ENCODE measurements at places on chromosomes 5 and 9. TPM values are rescaled to one million over a fixed set of nuclear protein-coding genes. Genes with fewer than 3 reads are reported as not detected.

Gene PTGER4
- 30.1 TPM for total RNA-seq

DNA sequence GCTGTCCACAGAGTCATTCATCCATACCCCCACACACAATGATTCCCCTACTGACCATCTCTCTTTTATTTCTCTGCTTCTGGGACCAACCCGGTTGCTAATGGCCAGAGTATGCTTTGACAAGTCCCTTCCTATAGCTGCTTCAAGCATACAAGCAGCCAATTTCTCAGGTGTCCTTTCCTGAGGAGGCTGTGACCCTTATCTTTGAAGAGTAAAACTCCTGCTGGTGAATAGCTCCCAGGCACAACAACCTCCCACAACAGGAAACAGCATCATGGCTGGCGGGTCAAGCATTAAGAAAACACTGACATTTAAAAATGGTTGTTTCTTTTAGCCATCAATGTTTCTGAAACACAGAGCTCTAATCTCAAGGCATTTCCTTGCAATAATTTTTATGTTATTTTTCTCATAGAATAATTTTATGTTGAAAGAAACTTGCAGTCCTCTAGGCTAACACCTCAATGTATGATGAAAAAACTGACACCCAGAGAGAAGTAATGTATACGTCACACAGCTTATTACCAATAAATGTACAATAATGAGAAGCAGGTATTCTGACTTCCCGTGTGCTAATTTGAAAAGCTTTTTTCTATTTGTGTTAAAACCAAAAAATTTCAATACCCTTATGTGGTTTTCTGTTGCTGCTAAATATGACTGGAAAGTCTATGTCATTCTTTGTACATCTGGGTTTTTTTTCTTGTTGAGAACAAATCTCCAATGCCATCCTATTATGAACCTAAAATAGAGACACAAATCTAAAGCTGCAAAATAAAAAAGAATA lies 7.5 kb upstream of the PAM start:
- no peak for ATAC-seq
- H3K4me1 ChIP-seq: no peaks in the 10 kb centered on the region
- no peak overlapping the region for H3K27ac ChIP-seq
- no peak overlapping the region for H3K4me3 ChIP-seq

Gene QRFP
- not detected for total RNA-seq

GRCh38 chr9:7154650-7155049 lies 396.9 kb downstream of the KDM4C start:
- H3K27ac ChIP-seq: no peak overlapping the region
- ATAC-seq: no peak
- H3K4me1 ChIP-seq: no peaks in the 10 kb centered on the region
- H3K4me3 ChIP-seq: no peak overlapping the region

- no peak for ATAC-seq
- H3K27ac ChIP-seq: peak overlapping the region; percentile 95
- H3K4me1 ChIP-seq: peaks cover 3% of the 10 kb centered on the region
- no peaks in the 10 kb centered on the region for H3K36me3 ChIP-seq
- no peaks in the 10 kb centered on the region for H3K27me3 ChIP-seq
Measured at GRCh38 chr9:125749951-125750626, 2.9 kb downstream of the PBX3 start.

DNA sequence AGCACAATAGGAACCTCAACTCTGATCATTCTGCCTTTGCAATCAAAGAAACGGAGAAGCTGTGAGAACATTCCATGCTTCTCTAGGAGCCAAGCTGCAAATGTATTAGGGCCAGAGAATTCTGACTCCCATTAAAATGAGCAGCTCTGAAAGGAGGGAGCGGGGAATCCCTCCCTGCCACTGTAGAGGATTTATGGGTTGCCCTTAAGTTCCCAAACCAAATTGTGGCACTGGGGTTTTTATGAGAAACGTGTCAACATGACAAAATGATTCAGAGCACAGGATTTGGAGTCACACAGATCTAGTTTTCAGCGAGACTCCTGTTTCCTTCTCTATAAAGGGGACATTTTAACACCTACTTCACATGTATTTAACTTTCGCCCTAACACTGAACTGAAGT lies 1.8 kb downstream of the IL6ST start:
- no peak for ATAC-seq
- no peaks in the 10 kb centered on the region for H3K36me3 ChIP-seq
- peak overlapping the region; percentile 99 for H3K27ac ChIP-seq

GRCh38 chr9:129630967-129631673 lies 5.2 kb downstream of the NTMT1 start:
- H3K27me3 ChIP-seq: no peaks in the 10 kb centered on the region
- peaks cover 41% of the 10 kb centered on the region for H3K36me3 ChIP-seq
- peaks cover 70% of the 10 kb centered on the region for H3K4me1 ChIP-seq
- no peak for ATAC-seq

Gene ARID3C
- total RNA-seq: not detected

GRCh38 chr9:36937346-36937745 lies 96.7 kb downstream of the PAX5 start:
- no peaks in the 10 kb centered on the region for H3K36me3 ChIP-seq
- peaks cover 45% of the 10 kb centered on the region for H3K27me3 ChIP-seq
- H3K27ac ChIP-seq: no peak overlapping the region
- no peak overlapping the region for H3K4me3 ChIP-seq
- no peaks in the 10 kb centered on the region for H3K4me1 ChIP-seq
- ATAC-seq: no peak

DNA sequence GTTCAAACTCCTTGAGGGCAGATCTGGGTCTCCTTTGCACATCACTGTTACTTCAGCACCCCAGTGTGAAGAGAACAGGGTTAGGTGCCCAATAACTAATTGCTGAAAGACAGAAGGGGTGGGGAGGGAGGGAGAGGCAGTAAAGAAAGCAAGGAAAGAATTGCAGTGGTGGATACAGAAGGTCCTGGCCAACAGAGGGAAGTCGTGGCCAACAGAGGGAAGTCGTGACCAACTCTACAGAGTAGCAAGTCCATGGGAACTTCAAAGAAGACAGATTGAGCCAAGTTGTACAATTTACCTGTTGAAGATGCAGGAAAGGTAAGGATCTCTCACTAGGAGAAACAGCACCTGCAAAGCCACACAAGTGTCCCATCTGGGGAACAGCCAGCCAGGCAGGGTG lies 27.0 kb downstream of the CCNJL start:
- peaks cover 11% of the 10 kb centered on the region for H3K4me1 ChIP-seq
- no peaks in the 10 kb centered on the region for H3K27me3 ChIP-seq
- H3K36me3 ChIP-seq: no peaks in the 10 kb centered on the region
- no peak for ATAC-seq
- no peak overlapping the region for H3K27ac ChIP-seq

Gene NPDC1
- total RNA-seq: 50.4 TPM

- H3K27me3 ChIP-seq: no peaks in the 10 kb centered on the region
- peaks cover 100% of the 10 kb centered on the region for H3K36me3 ChIP-seq
- H3K4me1 ChIP-seq: no peaks in the 10 kb centered on the region
- no peak overlapping the region for H3K27ac ChIP-seq
Measured at GRCh38 chr9:136518623-136519022, 27.2 kb downstream of the NOTCH1 start.

DNA sequence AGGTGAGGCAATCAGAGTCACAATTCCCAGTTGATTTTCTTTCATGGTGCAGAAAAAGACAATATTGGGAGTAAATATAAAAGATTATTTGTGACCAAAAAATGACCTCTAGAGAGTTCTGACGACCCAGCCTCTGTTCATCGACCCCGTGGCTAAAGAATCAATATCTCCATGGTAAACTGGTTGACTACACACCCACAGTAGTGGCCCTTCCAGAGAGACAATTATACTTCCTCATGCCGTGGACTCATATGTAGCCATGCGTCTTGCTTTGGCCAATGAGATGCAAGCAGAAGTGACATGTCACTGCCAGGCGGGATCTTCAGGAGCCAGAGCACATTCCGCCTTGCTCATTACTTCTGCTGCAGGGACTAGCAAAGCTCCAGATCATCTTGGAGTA lies 163.3 kb upstream of the RAD23B start:
- H3K27me3 ChIP-seq: no peaks in the 10 kb centered on the region
- ATAC-seq: no peak
- no peaks in the 10 kb centered on the region for H3K4me1 ChIP-seq

GRCh38 chr5:135126688-135127438 lies 92.8 kb upstream of the PITX1 start:
- H3K27ac ChIP-seq: no peak overlapping the region
- no peak overlapping the region for H3K4me3 ChIP-seq
- ATAC-seq: no peak
- no peaks in the 10 kb centered on the region for H3K27me3 ChIP-seq
- no peaks in the 10 kb centered on the region for H3K36me3 ChIP-seq

Gene AP3B1
- 33.8 TPM for total RNA-seq

GRCh38 chr5:143004361-143005145 lies 234.4 kb downstream of the ARHGAP26 start:
- H3K36me3 ChIP-seq: no peaks in the 10 kb centered on the region
- H3K27ac ChIP-seq: no peak overlapping the region
- H3K27me3 ChIP-seq: no peaks in the 10 kb centered on the region
- no peak for ATAC-seq

DNA sequence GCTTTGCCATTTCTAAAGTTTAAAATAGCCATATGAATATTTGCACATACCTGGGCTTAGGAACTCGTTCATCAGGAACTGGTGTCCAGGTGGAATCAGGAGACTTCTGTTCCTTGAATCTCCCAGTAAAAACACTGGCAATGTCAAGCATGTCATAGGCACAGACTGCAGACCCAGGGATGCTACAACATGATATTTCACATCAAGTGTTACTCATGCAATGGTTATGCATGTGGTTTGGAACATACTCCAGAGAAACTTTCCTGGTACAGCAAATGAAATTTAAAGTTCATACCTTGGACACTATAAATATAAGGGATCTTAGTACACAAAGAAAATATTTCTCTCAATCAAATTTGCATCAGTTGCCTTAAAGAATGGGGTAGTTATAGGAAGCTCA lies 92.2 kb downstream of the SEMA6A start:
- no peaks in the 10 kb centered on the region for H3K27me3 ChIP-seq
- no peak for ATAC-seq
- H3K4me1 ChIP-seq: no peaks in the 10 kb centered on the region

DNA sequence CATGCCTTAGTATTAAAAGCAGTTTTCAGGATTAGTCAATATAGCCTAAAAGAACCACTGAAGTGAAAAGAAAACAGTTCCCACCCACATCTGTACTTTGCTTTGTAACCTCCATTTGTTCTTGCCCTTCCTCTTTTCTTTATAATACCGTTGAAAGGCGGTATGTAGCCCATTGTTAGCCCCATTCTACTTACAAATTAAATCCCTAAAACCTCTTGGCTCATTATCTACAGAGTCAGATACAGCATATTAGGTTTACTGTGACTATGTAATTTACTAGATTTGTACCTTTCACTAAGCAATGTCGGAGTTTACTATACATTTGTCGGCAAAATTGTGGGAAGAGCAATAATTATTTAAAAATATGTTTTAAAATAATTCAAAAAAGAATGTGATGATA lies 17.3 kb downstream of the ALDH1A1 start:
- no peak for ATAC-seq
- no peaks in the 10 kb centered on the region for H3K4me1 ChIP-seq
- H3K27me3 ChIP-seq: no peaks in the 10 kb centered on the region
- H3K27ac ChIP-seq: no peak overlapping the region
- no peaks in the 10 kb centered on the region for H3K36me3 ChIP-seq
- H3K4me3 ChIP-seq: no peak overlapping the region

GRCh38 chr5:59716029-59716428 lies 177.5 kb downstream of the PDE4D start:
- ATAC-seq: no peak
- H3K27me3 ChIP-seq: no peaks in the 10 kb centered on the region
- H3K36me3 ChIP-seq: no peaks in the 10 kb centered on the region
- no peaks in the 10 kb centered on the region for H3K4me1 ChIP-seq

- ATAC-seq: no peak
- no peaks in the 10 kb centered on the region for H3K36me3 ChIP-seq
- H3K4me1 ChIP-seq: no peaks in the 10 kb centered on the region
- no peak overlapping the region for H3K4me3 ChIP-seq
Measured at GRCh38 chr9:72826996-72827949, 125.6 kb downstream of the ALDH1A1 start.

Gene PCDHGA1
- total RNA-seq: 1.3 TPM

GRCh38 chr9:74499111-74499601 lies 2.0 kb downstream of the RORB start:
- ATAC-seq: no peak
- no peaks in the 10 kb centered on the region for H3K36me3 ChIP-seq
- H3K4me3 ChIP-seq: no peak overlapping the region
- no peak overlapping the region for H3K27ac ChIP-seq
- H3K4me1 ChIP-seq: peaks cover 40% of the 10 kb centered on the region

- no peak overlapping the region for H3K27ac ChIP-seq
- ATAC-seq: no peak
- H3K27me3 ChIP-seq: no peaks in the 10 kb centered on the region
- H3K4me3 ChIP-seq: no peak overlapping the region
- no peaks in the 10 kb centered on the region for H3K36me3 ChIP-seq
Measured at GRCh38 chr5:77444356-77444755, 47.8 kb downstream of the WDR41 start.

- peaks cover 4% of the 10 kb centered on the region for H3K27me3 ChIP-seq
- ATAC-seq: peak; percentile 86
- H3K36me3 ChIP-seq: no peaks in the 10 kb centered on the region
- no peak overlapping the region for H3K27ac ChIP-seq
Measured at GRCh38 chr5:38323645-38324295, 65.4 kb downstream of the EGFLAM start.

GRCh38 chr9:134996591-134997530 lies 79.1 kb upstream of the FCN1 start:
- H3K27ac ChIP-seq: no peak overlapping the region
- peaks cover 30% of the 10 kb centered on the region for H3K27me3 ChIP-seq
- no peaks in the 10 kb centered on the region for H3K36me3 ChIP-seq

DNA sequence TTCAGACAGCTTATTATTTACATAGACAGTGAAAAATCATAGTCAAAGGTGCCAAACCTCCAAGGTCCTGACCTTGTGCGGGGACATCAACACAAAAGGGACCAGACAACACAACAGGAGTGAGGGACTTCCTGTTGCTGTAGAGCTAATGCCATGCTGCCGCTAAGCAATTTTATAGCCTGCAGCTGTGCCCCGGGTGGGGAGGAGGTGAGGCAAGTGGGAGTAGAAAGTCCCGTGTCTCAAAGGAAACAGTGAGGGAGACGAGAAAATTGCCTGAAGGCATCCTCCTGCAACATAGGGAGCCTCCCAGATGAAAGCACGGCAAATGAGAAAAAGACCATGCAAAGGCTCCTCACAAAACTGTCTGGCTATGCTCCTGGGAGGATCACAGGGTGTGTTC lies 58.8 kb downstream of the CAAP1 start:
- no peaks in the 10 kb centered on the region for H3K27me3 ChIP-seq
- no peak overlapping the region for H3K27ac ChIP-seq
- H3K36me3 ChIP-seq: no peaks in the 10 kb centered on the region
- no peak overlapping the region for H3K4me3 ChIP-seq

Measured in gastroesophageal sphincter (tissue), 4 donors.